Cardiac fibroblast (primary cell): ENCODE measurements at places on chromosomes 12 and 14.

- DNase-seq = no peak
Measured at GRCh38 chr12:28217805-28218204, 27.5 kb downstream of the CCDC91 start.

DNA sequence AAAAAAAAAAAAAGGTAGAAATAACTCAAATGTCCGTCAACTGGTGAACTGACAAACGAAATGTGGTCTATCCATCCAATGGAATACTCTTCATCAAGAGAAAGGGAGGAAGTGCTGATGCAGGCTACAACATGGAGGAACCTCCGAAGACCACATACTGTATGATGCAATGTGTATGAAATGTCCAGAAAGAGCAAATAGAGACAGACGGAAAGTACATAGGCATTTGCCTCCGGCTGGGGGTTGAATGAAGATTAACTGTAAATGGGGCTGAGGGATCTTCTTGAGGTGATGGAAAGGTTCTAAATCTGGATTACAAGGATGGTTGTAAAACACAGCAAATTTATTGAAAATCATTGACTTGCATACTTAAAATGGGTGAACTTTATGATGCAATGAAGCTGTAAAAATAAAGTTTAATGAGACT is 35.4 kb downstream of the DLK1 start:
- peak; percentile 34 for DNase-seq

DNA sequence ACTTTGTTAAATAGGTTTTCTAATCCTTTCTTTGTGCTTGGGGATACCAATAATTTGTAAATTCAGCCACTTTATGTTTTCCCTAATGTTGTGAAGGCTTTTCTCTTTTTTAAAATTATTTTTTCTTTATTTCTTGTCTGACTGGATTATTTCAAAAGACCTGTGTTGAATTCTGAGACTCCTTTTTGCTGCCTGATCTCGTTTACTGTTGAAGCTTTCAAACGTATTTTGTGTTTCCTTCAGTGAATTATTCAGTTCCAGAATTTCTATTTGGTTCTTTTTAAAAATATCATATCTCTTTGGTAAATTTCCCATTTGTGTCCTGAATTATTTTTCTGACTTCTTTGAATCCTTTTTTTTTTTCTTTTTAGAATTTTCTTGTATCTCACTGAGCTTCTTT is 241.6 kb downstream of the LRIG3 start:
- no peak for DNase-seq

GRCh38 chr12:54027442-54027786 is 826 bp upstream of the HOXC6 start:
- DNase-seq = no peak

GRCh38 chr14:99744873-99745224 is 48.4 kb upstream of the EML1 start:
- DNase-seq = no peak

GRCh38 chr14:90455100-90455571 is 58.3 kb downstream of the CALM1 start:
- no peak for DNase-seq

- peak; percentile 24 for DNase-seq
Measured at GRCh38 chr14:72559202-72559601, 334.7 kb downstream of the DPF3 start.

GRCh38 chr14:101069666-101070362 is 166.3 kb upstream of the RTL1 start:
- no peak for DNase-seq

- DNase-seq = peak; percentile 82
Measured at GRCh38 chr12:53205747-53206419, 1.2 kb downstream of the ITGB7 start.

DNA sequence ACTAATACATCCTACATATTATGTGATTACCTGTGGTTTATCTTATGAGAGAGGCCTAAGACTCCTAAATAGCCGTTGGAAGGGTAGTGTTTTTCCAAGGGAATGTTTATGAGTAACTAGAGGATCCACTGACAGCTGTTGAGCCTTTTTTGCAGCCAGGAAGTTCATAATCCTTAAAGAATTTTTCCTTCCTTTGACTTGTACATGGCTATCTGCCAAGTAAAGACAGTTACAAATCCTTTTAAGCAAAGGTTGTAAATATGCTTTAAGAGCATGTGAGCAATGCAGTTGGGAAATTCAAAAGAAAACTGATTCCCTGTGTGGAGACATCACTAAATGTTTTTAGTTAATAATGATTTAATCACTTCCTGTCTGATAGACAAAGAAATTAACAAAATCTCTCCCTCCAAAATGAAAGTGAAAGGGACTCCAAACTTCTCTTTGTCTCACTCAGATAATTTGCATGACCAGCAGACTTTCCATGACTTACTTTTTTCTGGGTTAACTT is 333.8 kb downstream of the PDZRN4 start:
- DNase-seq = peak; percentile 91

DNA sequence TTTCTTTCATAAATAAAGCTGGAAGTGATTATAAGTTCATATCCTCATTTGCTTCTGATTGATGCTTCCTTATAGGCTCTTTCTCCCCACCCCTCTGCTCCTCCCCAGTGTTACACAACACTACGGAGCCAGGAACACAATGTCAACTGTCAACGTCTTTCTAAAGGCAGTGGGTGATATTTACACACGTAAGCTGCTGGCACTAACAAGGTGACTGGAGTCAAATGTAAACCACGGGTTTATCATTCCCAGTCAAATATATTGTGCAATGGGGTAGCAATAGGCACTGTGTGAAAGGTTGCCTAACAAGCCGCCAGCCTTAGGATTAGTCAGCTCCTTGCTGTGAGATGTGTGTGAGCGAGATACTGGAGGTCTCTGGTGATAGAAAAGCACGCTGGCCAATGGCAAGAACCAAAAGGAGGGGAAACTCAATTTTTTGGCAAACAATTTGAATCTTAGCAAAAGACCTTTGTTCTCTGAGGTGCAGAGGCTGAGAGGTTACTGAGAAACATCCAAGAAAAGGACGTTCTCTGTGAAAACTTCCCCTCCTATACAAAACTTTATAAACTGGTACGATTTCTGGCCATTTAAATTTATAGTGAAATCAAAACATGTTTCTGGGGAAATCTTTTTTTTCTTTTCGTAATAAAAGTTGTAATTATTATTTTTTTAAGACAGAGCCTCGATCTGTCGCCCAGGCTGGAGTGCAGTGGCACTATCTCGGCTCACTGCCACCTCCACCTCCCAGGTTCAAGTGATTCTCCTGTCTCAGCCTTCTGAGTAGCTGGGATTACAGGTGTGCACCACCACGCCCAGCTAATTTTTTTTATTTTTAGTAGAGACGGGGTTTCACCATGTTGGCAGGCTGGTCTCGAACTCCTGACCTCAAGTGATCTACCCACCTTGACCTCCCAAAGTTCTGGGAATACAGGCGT is 22.3 kb upstream of the HECTD1 start:
- DNase-seq = peak; percentile 98
